Activated naive CD4-positive, alpha-beta T cell treated with Interleukin-2 at 50 U/mL for 16 hours (primary cell): ENCODE measurements at places on chromosomes 7 and 10.

GRCh38 chr7:151744656-151745638 lies 132.0 kb downstream of the PRKAG2 start:
- peak; percentile 53 for DNase-seq

DNA sequence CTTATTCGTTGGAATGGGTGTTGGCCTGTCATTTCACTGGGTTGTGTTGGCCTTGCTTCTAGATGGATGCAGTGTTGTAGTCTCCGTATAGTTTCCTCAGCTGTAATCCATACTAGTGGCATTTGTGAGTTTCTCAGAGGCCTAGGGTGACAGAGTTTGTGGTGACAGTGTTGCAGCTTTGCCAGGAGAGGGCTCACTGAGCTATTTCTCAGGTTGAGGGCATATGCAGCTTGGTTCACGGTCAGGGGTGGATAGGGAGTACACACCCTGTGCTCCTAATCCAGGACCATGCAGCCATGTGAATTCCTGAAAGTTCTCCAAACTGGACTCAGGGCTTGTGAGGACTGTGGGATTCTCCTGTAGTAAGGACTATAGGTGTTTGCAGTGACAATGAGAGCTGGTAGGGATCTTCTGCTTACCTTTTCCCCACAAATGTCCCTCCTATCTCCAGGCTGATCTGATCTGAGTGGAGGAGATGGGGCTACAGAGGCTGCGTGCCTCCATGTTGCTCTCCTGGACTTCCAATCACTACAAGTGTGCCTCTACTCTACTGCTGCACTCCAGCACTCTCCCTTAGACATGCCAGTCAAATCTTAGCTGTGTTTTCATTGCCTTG lies 229.0 kb downstream of the STK31 start:
- no peak for DNase-seq

DNA sequence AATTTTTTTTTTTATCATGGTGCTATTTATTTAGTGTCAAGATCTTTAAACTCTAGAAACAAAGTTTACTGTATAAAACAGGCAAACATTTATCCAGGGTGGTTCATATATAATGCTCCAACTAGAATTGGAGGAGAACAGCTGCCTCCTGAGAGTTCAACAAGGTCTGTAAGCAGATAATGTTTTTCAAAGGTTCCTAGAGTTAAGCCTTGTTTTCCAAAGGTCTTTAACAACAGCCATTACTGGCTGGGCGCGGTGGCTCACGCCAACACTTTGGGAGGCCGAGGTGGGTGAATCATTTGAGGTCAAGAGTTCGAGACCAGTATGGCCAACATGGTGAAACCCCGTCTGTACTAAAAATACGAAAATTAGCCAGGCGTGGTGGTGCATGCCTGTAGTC lies 316.7 kb downstream of the CCDC3 start:
- DNase-seq = no peak

DNA sequence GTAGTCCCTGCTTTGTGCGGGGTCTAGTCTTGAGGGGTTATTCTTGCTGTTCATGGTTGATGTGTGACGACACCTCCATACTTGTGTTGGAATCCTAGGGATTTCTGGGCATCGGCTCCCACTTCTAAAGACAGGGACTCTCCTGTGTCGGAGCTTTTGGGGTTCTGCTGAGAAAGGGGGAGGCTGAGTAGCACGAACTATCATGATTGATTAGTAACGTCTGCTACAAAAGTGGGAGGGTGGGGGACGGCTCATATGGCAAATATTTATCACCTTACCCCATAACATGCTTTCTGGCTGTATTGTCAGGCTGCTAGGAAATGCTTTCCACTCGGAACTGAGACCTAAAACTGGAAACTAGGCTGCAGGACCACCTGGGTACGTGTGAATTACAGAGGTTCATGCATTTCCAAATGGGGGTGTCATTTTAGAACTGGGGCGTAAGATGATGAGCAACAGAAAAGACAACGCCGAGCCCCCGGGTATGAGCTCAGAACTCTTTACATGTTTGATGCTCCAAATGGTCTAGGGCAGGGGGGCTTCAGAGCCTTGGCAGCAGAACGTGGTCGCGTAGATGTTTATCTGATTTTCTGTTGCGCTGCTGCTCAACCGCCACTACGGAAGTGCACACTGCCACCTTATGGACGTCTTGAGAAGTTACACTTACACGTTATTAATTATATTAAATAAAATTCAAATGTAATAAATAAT lies 15.1 kb upstream of the NME8 start:
- peak; percentile 21 for DNase-seq

DNA sequence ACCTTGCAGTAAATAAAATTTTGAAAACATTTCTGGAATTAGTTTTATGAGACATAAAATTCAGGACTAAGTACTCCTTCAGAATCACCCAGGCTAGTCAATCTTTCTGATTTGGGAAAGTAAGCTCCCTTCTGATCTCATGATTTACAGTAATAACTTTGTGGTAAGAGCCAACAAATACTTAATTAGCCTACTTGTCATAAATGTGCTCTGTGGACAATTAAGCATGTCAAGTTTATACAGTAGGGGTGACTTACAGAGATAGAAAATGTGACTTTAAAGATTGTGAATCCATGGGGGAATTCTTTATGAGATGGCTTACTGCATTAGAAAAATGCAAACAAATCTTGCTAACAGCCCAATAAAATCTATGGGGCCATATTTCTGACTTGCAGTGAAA lies 616.9 kb upstream of the GHITM start:
- no peak for DNase-seq

- DNase-seq = no peak
These were observed 115.9 kb downstream of the VIPR2 start for GRCh38 chr7:159028508-159029401.

DNA sequence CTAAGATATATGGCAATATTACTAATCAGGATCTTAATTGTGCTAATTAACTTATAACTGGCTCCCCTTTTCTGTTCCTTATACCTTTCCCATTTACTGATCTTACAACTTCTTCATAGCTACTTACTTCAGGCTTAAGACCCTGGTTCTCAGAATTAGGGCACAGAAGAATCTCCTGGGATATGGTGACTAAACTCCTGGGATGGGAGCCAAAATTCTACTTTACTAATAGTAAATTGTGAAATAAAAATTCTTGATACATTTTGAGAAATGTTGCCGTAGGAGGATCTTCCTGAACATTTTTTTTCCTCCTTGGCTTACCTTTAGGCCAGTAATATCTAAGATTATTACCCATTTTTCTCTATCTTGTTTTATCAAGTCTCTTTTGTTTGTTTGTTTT lies 309.5 kb downstream of the ATRNL1 start:
- DNase-seq = no peak

DNA sequence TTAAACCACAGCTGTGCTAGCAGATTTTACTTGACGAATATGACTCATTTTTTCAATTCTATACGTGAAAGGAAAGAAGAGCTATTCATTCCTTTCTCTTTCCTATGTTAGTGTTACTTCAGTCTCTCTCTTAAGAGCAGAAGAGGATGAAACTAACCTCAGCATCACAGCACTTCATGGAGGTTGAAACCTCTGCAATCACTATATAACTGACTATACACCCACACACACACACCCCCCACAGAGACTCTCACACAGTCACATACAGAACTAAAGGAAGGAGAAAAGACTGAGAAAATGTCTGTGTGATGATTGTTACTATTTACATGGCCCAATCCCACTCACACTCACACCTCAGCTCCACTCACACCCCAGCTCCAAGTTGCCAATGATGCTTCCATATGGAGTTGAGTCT lies 104.2 kb downstream of the KIF20B start:
- peak; percentile 62 for DNase-seq

- no peak for DNase-seq
These were observed 138.9 kb downstream of the SH3PXD2A start for GRCh38 chr10:103716206-103717160.

GRCh38 chr10:6493521-6494441 lies 86.3 kb downstream of the PRKCQ start:
- no peak for DNase-seq

DNA sequence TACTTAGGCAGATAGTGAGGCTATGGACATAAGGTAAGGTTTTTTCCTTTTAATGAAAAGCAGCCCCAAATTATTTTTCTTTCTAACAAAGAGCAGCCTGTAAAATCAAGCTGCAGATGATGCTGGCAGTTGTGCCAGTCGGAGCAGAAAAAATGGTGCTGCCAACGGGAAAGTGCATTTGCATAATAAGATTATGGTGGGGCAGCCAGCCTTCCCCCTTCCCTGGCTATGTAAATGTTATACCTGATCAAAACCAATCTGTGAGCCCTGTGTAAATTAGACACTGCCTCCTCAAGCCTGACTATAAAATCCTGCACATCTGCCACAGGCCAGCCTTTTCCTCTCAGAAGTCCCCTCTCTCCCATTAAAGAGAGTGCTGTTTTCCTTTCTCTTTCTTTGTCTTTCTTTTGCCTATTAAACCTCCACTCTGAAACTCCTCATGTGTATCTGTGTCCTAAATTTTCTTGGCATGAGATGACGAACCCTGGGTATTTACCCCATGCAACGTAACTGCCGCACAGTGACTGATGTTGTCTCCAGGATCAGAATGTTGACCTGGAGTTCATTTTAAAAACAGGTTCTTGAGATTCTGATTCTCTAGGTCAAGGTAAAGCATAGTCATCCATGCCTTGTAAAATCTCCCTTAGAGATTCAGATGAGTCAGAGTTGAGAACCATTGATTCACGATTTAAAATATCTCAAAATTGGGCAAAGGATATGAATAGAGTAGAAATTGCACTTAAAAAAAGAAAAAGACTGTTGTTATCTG lies 167.3 kb upstream of the C1GALT1 start:
- no peak for DNase-seq

GRCh38 chr7:124323597-124323996 lies 290.7 kb upstream of the TMEM229A start:
- DNase-seq = no peak

- no peak for DNase-seq
These were observed 142.7 kb downstream of the RNF133 start for GRCh38 chr7:122556219-122556618.

- DNase-seq = no peak
These were observed 246.2 kb downstream of the CCDC7 start for GRCh38 chr10:32692174-32692573.

DNA sequence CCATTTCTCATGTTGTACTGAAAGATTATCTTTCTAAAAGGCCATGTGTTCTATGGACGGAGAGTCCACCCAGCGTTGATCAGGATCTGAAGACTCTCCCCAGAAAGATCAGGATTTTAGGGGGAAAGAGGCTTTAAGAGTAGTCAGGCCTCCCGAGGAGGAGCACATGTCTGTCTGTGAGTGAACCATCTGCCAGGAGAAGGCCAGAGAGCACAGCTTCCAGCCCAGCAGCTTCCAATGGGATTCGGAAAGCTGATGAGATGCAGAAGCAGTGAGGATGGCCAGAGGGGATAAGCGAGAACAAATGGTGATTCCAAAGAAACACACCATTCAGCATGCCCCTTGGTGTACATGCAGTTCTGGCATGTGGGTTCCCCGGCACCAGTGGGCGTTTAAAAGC lies 88.5 kb upstream of the TCERG1L start:
- no peak for DNase-seq

DNA sequence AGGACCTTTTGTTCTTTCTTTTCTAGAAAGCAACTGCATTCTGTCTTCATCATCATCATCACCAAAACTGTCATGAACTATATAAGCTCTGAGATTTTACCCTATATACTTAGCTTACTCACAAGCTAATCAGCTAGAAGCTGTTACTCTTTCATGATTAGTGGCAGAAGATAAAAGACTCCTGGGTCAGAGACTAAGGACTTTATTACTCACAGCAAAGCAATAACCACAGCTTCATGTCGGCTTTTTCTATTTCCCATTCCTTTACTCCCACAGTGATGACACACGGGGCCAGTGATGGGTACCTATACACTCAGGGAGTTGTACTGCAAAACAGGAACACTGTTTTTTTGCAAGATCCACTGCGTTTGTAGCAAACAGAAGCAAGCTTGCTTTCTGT lies 8.4 kb upstream of the C10orf88 start:
- DNase-seq = no peak

GRCh38 chr7:158957921-158958491 lies 101.6 kb downstream of the DYNC2I1 start:
- peak; percentile 25 for DNase-seq

DNA sequence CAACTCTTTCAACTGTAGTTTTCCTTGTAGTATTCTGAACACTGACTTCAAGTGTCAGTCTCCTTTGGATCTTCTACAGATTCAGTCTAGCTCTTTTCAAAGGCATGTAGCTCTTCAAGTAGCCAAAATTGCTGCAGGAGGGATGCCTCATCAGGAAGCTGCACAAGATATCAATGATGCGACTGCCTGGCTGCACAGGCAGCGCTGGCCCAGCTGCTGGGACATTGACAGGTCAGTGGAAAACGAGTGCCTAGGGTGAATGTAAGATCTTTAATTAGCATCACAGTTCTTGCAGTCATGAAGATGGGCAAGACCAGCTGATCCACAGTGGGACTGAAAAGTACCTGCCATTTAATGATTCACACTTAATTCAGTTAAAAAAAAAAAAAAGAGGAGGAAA lies 167.6 kb downstream of the ANK3 start:
- no peak for DNase-seq

DNA sequence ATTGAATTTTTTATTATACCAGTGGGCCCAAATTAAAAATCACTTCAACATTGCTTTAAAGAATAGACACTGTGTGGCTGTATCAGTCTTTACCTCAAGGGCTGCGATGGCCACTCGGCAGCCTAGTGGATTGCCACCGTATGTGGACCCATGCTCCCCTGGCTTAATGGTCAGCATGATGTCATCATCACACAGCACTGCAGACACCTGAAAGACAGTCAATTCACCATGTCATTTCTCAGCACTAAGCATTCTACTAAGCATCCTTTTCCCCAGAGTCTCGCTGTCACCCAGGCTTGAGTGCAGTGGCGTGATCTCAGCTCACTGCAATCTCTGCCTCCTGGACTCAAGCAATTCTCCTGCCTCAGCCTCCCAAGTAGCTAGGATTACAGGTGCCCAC lies 17.1 kb downstream of the OAT start:
- no peak for DNase-seq

DNA sequence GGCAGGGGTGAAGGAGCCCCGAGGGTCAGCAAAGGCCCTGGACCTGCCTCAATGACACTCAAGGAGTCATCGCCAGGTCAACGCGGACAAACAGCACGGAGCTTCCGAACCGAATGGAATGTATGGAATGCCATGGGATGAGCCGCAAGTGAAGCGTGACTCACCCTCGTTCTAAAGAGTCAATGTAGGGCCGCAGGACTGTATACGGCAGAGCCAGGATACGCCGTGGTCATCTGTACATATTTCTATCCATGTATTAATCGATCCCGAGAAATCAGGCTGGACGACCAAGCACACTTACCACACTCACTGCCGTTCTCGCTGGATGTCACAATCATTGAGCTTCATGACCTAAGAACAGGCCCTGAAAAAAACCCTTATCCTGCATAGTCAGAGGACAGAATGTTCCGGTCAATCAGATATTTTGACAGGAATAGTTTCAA lies 4.3 kb downstream of the SNX8 start:
- DNase-seq = no peak

- DNase-seq = peak; percentile 38
These were observed 71.4 kb downstream of the NEURL1 start for GRCh38 chr10:103564776-103565520.

DNA sequence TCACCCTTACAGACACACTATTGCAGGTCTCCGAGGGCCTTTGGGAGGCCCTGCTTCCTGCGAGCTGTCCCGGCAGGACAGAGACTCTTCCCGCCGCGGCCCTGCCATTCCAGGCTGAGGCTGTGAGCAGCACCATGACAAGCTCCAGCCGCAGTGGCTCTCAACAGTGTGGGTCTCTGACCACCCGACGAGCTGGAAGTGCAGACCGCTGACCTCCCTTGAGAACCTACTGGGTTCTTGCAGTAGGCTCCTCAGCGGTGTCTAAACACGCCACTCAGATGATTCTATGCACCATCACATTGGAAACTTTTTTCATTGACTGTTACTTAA lies 303.4 kb downstream of the WDR37 start:
- DNase-seq = no peak
